ENCODE measurements at places on chromosomes 3 and 15.

DNA sequence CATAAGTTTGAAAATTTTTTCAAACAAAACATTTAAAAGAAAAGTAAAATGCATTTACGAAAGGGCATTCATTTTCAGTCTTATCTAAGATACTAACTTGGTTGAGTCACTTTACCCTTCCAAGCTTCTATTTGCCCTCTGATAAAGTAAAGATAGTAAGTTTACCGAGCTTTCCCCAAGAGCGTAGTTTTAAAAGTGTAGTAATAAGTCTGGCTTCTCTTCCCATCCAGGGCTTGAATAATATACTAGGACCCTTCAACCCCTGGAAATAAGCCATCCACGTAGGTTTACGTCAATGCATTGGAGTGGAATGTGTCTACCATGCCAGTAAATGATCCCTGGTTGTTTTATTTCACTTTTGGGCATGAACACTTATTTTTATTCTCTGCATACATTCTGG, 608.3 kb downstream of the NTRK3 start:
- no peak for DNase-seq

- DNase-seq = no peak
These were observed 37.9 kb upstream of the DLG1 start for GRCh38 chr3:197336348-197336747.

- DNase-seq = no peak
These were observed 20.7 kb upstream of the DOCK3 start for GRCh38 chr3:50653937-50654595.

DNA sequence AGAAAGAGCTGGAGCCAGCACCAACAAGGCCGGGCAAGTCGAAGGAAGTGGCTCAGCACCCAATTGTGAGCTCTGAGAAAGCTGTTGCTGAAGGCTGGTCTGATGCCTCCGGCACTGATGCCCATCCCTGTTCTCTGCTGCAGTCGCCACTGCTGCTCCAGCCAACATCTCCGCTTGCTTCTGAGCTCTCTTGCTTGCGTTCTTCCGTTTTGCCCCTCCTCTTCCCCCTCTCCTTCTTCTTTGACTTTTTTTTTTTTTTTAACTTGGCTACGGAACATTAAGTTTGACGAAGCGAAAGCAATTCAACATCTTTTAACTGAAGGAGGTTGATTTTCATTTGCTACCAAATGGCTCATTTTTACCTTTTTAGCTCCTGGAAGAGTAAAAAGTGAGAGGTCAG, 442.9 kb downstream of the MCTP2 start:
- no peak for DNase-seq

DNA sequence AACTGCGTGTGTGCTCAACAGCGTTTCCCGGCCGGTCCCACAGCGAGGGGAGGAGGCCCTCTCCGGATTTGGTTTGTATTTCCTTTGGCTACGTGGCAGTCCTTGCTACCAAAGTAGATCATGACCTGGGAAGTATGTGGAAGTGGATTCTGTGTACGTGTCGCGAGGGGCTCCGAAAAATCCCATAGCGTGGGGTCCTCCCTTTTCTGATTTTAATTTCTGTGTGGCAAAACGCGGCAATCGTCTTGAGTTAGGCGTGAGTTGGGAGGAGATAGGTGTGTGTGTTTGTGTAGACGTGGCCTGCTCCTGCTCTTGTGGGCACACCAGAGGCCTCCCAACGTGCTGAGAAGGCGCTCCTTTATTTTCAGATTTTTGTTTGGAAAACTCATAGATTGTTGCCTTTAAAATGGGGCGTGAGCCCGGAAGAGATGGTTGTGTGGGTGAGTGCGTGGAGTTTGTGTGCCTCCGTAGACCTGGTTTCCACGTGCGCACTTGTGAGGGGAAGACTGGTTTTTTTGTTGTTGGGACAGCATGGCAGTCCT, 1.2 kb downstream of the TRIM71 start:
- no peak for DNase-seq

- DNase-seq = no peak
These were observed 149.5 kb downstream of the SPATA16 start for GRCh38 chr3:172991424-172991996.

GRCh38 chr3:108985844-108986243, 32.2 kb upstream of the GUCA1C start:
- DNase-seq = no peak

DNA sequence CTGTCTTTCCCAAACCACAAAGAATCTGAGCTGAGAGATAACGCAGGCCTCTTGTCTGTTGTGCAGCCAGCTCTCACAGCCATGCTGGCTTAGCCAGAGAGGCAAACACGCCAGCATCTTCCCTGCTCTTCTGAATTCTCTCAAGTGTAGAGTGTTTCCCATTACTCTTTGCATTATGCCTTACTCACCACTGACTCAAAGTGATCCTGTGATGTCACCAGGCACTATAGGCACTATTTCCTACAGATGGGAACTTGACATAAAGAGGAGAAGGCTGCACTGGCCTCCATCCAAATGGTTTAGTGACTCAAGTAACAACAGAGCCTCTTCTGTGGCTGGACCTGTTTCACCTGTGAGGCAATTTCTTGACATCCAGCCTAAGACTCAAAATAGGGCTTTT, 44.4 kb downstream of the PDZRN3 start:
- DNase-seq = no peak

DNA sequence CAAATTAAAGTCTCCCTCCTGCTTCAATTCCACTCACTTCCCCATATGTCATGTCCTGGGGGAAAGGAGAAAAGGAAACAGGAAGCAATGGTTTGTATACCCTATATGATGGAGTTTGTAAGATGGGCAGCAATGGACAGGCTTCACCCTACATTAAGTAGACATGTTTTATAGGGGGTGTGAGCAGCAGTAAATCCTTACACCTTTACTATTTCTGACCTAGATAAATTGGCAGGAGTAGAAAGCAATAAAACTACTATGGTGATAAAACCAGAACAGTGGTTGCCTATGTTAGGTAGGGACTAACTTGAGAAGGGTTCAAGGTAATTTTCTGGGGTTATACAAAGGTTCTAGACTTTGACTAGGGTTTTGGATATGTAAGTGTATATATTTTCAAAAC, 301.7 kb downstream of the GBE1 start:
- no peak for DNase-seq
